ENCODE measurements at places on chromosomes 1 and 21.
A peak's percentile ranks its signal among the peaks of the same experiment; 100 is the strongest.

GRCh38 chr1:44831516-44831915 is 11.5 kb downstream of the PTCH2 start:
- DNase-seq: no peak

- DNase-seq: no peak
These were observed 27.1 kb downstream of the MPZL1 start for GRCh38 chr1:167748906-167749305.

DNA sequence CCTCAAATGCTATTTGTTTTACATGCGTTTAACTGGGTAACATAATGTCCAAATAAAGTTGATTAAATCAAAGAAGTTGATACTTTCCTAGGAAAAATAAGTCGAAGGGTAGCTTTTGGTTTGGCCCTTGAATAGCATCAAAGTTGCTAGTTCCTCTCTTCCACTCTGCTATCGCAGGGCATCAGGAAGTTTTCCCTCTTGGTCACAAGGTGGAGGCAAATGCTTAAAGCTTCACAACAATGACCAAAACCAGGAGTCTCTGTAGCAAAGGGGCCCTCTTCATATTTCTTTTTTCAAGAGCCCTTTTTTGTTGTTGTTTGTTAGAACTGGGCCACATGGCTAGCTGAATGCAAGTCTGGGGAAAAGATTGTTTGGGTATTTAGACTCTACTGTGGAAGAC is 668.4 kb downstream of the KCNT2 start:
- DNase-seq: no peak

GRCh38 chr1:60113028-60113427 is 39.5 kb upstream of the C1orf87 start:
- no peak for DNase-seq

- DNase-seq: no peak
These were observed 9.3 kb downstream of the PMF1 start for GRCh38 chr1:156221986-156222692.

- DNase-seq: no peak
These were observed 19.2 kb upstream of the PIGK start for GRCh38 chr1:77238462-77238861.

GRCh38 chr1:87603626-87604025 is 274.9 kb downstream of the LMO4 start:
- no peak for DNase-seq

- no peak for DNase-seq
These were observed 16.7 kb downstream of the DDX59 start for GRCh38 chr1:200653022-200653462.

- DNase-seq: no peak
These were observed 43.5 kb downstream of the RPAP2 start for GRCh38 chr1:92342401-92342800.

GRCh38 chr1:32966900-32967299 is 2.3 kb upstream of the RNF19B start:
- no peak for DNase-seq

DNA sequence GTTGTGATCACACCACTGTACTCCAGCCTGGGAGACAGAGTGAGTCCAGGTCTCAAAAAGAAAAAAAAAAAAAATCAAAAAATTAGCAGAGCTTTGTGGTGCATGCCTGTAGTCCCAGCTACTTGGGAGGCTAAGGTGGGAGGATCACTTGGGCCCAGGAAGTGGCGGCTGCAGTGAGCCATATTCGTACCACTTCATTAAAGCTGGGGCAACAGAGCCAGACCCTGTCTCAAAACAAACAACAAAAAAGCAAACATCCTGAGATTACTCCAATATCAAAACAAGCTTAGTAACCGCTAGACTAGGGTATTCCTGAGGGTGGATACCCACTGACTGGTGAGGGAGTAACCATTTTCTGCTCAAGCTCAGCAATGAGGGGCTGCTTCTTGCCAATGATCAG is 12.9 kb upstream of the THRAP3 start:
- DNase-seq: no peak

- no peak for DNase-seq
These were observed 23.6 kb upstream of the FAM78B start for GRCh38 chr1:166190400-166190799.

GRCh38 chr1:103949779-103950178 is 200.1 kb downstream of the AMY1C start:
- DNase-seq: no peak

- no peak for DNase-seq
These were observed 133.9 kb downstream of the LMX1A start for GRCh38 chr1:165222580-165222979.

DNA sequence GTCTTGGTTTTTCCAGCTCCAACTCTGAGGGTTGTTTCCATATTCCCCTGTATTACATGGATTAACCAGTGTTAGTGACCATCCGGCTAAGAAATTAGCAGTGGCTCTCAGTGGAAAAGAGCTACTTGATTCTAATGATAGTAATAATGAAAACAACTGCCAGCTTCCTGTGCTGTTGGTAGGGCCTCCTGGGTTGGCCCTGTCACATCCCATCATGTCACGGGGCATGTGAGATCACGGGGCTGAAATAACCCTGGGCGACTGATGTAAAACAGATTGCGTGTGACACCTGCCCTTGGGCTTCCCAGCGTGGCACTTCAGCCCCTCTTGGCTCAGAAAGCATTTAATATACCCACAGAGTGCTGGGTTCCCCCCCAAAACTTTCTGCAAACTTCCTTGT is 149.0 kb downstream of the ROR1 start:
- no peak for DNase-seq

DNA sequence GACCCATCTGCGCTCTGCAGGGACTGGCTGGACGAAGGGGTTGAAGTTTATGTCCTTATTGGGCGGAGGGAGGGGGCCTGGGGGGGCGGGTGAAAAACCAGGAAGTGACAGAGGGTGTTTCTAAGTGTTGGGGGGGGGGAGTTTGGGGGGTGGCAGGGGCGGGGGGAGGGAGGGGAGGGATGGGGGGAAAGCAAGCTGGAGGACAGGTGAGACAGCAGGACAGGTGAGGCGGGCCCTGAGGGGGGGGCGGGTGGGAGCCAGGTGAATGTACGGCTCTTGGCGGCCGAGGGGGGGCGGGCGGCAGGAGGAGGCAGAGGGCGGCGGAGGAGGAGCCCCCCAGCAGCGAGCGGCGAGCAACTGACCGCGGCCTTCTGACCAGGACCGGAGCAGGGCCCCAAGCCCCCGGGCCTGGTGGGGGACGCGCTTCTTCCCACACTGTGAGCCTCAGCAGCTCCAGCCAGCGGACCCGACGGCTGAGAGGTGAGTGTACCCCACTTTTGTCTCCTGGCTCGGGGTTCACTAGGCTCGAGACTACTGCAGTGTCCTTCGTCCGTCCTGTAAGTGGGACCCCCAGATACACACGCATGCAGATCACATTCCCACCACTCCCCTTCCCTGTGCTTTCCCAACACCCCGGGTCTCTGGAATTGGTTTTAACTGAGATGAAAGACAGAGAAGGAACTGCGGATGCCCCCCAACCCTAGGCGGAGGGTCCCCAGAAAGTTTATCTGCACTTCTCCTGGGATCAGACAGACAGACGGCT is at the start of gene ZBTB7B:
TSS of gene ZBTB7B (plus strand) at position 339 of the 763 bp plus-strand sequence. CDS start 11,859 bp downstream, outside the sequence.
- DNase-seq: no peak

- DNase-seq: no peak
These were observed 69.9 kb upstream of the WDR26 start for GRCh38 chr1:224504297-224505041.

GRCh38 chr1:38833146-38833545 is 26.4 kb downstream of the RRAGC start:
- no peak for DNase-seq

DNA sequence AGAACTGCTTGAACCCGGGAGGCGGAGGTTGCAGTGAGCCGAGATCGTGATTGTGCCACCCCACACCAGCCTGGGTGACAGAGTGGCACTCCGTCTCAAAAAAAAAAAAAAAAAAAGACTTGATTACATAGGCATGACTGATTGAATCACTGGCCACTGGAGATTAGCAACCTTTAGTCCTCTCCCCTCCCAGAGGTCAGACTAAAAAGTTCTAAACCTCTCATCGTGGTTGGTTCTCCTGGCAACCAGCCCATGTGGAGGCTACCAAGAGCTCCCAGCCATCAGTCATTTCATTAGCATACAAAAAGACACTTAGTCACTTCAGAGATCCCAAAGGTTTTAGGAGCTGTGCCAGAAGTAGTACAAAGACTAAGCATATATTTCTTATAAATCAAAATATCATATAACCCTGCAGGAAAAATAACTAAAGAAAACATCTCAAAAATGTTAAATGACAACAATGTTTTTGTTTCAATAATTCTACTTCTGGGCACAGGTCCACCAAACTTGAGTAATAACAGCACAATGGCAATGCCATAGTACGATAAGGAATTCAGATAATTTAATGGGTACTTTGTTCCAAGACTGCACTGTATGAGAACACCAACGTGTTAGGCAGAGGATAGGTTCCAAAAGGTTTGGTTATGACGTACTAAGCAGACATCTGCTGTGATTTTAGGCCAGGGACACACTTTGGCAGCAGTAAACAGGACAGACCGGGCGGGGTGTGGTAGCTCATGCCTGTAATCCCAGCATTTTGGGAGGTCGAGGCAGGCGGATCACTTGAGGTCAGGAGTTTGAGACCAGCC is 18.1 kb downstream of the USP48 start:
- peak; percentile 29 for DNase-seq

DNA sequence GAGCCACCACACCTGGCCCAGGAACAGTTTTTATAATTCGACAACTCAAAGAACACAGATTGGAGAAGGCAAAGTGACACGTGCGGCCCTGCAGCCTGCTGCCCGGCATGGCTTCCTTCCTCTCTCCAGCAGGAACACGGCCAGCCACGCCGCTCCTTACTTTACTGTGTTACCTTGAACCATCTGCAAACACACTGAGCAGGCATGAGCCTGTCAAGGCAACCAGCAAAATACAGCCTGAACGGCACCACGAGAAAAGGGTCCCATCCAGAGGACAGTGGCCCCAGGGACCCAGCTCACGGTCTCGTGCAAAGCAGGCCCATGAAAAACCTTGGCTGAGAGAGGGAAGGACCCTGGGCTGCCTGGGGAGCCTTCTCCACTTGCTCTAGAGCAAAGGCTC is 38.8 kb downstream of the NPHP4 start:
- DNase-seq: no peak

- DNase-seq: no peak
These were observed 167.9 kb downstream of the VPS13D start for GRCh38 chr1:12397462-12398450.

Measured in activated CD4-positive, CD25-positive, alpha-beta regulatory T cell treated with anti-CD3 and anti-CD28 coated beads, Interleukin-2, amount 50 U/mL, for 72 hours (primary cell).